ENCODE measurements at places on chromosomes 12 and 14.

GRCh38 chr14:32374155-32374554, 45.1 kb downstream of the AKAP6 start:
- DNase-seq: no peak

GRCh38 chr14:77322250-77322902, 1.5 kb downstream of the GSTZ1 start:
- no peak for DNase-seq

DNA sequence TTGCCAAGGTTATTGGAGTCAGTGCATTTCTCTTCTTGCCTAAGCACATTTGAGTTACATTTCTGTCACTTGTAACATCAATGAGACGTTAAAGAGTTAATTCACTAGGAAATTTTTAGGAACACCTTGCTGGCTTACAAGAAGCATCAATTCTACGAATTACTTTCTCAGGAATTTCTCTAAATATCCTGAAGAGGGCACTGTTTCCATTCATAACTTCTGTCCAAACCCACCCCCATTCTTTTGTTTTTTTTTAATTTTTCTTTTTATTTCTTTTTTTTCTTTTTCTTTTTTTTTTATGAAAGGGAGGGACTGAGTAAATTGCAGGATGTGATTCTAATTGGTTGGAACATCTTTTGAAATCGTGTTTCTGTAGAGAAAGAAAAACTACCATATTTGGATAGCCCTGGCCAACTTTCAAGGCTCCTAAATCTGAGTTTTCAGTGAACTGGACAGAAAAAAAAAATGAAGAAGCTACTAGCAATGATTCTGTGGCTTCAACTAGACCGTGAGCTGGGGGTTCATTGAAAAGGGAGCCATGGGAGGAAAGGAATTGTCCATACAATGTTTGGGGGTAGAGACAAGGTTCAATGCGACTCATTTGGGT, 285.3 kb downstream of the DAD1 start:
- no peak for DNase-seq

- DNase-seq: peak; percentile 94
Measured at GRCh38 chr14:69398053-69398817, at the start of the genes ERH and SLC39A9. Gene ERH (minus strand): TSS chr14:69398299. CDS start chr14:69398233, 66 bp downstream. Gene SLC39A9 (plus strand): TSS chr14:69398692. CDS start chr14:69399370, 678 bp downstream.

GRCh38 chr14:70350078-70350477, 9.4 kb downstream of the COX16 start:
- DNase-seq: peak; percentile 30

Data from WERI-Rb-1 (cell line).